ENCODE measurements at places on chromosomes 5 and 9.

DNA sequence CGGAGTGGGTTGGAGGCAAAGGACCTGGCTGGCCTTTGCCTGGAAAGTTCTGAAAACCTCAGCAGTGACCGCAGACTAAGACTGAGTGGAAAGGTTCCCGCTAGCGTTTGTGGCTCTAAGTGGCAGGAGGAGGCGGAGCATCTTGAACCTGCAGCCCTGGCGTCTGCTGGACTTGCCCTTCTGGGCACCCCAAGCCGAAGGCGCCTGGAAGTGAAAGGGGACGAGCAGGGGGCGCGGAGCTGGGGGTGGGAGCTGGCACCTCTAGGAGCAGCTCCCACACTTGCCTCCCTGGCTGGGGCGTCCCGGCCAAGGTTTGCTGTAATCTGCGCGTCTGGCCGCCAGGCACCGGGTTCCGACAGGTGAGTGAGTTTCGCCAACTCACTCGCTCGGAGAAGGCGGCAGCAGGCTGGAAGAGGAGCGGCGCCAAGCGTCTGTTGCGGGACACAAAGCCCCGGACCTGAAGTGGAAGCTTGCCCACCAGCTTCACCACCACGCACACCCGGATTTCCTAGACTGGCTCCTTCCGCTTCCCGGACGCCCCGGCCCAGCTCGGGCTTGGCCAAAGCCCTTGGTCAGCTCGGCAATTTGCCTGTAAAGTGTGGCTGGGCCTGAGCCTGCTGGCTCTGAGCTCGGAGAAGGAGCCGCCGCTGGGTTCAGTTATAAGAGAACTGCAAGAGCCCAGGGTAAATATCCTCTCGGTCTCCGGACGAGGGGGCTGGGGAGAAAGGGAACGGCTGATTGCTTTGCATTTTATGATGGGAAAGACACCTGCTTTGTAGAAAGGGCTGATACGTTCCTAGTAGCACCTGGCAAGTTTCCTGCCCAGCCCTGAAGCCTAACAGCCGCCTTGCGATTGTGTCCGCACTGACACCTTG lies at the start of gene GNA14:
Gene GNA14 (minus strand): TSS at position 89 of the 875 bp plus-strand sequence. CDS start 529 bp downstream, outside the sequence.
- no peak for DNase-seq

DNA sequence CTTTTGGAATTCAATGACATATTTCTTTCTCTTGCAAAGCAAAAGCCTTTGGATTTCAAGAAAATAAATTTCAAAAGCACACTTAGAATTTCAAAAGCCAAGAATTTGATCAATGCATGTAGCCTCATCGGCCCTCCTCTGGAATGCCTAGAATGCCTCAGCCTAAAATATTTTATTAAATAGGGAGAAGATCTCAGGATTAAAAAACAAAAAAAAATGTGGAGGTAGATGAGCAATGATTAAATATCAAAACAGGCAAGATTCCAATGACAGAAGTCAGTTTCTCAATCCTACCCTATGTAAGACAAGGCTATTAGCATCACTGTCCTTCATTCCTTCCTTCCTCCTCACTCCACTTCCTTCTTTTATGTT lies 169.0 kb downstream of the CDH6 start:
- no peak for DNase-seq

GRCh38 chr9:93320591-93321219 lies 130.8 kb upstream of the FAM120A start:
- DNase-seq, result no peak

GRCh38 chr9:125493384-125493783 lies 213.6 kb downstream of the MAPKAP1 start:
- no peak for DNase-seq

DNA sequence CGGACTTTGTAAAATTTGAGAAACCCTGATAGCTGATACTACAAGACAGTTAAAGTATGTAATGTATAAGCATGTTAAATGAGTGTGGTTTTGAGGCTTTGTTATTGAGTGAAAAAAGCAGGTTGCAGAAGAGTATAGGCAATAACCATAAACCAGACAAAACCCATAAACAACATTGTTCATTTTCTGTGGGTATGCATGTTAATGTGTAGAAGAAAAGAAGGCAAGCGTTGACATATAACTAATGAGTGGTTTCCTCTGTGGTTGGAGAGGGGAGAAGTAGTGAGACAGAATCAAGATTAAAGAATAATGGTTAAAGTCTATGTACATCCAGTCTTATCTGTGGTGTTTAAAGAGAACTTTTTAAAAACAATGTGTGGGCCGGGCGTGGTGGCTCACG lies 26.2 kb downstream of the RAD23B start:
- no peak for DNase-seq

DNA sequence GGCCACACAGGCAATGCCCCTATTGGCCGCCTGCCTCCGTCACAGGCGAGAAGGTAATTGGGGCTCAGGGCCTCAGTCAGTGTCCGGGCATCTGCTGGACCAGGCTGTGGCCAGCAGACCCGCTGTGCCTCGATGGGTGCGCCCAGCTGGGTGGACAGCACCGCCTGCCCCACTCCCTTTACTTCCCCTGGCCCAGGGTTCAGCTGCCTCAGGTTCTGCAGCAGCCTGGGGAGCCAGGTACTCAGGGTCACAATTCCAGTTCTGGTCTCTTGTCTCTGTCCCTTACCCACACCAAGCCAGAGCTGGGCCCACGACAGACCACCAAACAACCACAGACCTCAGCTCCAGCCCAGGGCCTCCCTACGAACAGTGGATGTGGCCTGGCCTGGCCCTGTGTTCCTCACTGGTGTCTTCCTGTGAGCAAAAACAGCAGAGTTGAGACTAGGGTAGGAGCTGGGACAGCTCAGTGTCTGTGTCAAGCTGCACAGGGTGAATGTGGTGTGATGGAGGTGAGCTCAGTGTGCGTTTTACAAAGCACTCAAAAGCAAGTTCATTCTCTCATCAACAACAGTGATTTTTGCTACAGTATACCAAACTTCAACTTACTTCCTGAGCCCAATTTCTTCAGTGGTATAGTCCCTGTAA lies 33.4 kb upstream of the SUSD3 start:
- DNase-seq, result no peak

GRCh38 chr5:23026252-23027170 lies 173.4 kb upstream of the CDH12 start:
- DNase-seq, result no peak

DNA sequence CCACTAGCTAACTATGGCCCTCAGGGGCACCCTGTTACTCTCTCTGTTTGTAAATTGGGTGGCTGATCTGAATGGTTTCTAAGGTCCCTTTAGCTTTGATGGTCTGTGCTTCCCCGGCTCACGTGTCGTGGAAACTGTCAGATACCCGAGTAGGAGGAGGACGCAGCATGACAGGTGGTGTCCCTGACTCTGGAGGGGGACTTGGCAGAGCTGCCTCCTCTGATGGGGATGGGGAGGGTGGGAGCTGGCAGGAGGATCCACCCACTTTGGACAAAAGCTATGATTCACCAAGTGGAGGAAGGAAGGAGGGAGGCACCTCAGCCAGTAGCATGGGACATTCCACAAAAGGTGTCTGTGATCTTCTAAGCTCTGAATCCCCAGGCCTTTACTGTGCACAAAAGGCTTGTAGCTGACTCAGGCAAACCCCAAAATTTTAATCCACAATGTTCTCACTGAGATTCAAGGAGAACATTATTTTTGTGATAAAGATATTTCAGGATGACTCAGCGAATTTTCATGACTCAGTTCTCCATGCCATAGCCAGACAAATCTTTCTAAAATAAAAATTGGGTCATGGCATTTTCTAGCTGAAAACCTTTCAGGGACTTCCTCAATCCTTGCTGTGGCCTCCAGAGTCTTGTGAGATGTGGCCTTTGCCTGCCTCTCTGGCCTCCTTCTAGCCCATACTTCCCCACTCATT lies 131.0 kb upstream of the BRINP1 start:
- DNase-seq, result no peak

- DNase-seq, result no peak
Observed at GRCh38 chr9:14071484-14071883, 242.5 kb downstream of the NFIB start.

GRCh38 chr5:172699423-172699822 lies 58.4 kb downstream of the NEURL1B start:
- no peak for DNase-seq

DNA sequence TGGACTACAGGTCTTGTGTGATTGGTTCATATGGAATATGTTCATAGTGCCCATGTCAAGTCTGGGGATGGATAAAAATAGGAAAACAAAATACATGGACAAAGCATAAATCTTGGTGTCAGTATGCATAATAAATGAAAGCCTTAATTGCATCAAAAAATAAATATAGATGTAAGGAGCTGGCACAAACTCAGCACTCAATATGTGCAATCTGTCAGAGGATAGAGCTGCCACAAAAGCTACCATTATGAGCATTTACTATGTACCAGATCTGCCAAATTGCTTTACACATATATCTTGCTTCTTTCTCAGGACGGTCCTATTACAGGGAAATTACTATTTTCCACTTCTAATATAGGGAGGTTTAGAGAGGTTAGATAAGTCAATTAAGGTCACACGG lies 18.2 kb upstream of the TMED7 start:
- DNase-seq, result no peak

- DNase-seq, result no peak
Observed at GRCh38 chr5:57313716-57314115, 139.9 kb downstream of the GPBP1 start.

DNA sequence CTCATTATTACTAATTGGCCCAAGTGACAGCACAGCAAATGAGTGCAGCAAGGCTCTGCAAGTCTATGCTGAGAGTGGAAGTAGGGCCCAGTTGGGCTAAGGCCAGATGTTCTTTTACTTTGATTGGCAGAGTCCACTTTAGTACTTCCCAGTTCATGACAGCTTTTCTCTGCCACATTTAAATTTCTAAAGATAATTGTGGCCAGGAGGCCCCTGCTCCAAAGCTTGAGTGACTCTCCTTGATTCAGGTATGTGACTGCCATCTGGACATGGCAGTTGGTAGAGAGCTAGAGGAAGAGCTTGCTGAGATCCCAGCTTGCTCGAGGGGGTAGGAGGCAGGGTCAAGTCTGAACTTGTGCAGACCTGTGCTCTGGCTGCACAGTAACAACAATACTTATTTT lies 154.1 kb downstream of the CARTPT start:
- no peak for DNase-seq

- no peak for DNase-seq
Observed at GRCh38 chr9:125749951-125750626, 2.9 kb downstream of the PBX3 start.

GRCh38 chr9:134863306-134863902 lies 17.2 kb upstream of the FCN2 start:
- DNase-seq, result no peak

DNA sequence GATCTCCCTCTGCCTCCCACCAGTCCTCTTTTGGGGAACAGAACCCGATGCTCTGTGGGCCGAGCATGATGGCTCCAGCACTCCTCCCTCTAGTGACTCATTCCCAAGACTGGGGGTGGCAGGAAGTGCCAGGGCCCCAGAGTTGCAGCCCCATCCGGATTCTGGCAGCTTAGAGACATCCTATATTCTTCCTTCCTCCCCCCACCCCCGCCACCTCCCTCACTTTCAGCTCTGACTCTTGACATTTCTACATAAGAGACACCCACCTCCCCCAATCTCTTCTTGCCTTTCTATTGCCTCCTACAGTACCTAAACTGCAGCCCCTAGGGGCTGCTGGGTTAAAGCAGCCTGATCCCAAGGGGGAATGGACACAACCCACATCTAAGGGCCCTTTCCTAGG lies 47.1 kb upstream of the MATR3 start:
- peak; percentile 3 for DNase-seq

DNA sequence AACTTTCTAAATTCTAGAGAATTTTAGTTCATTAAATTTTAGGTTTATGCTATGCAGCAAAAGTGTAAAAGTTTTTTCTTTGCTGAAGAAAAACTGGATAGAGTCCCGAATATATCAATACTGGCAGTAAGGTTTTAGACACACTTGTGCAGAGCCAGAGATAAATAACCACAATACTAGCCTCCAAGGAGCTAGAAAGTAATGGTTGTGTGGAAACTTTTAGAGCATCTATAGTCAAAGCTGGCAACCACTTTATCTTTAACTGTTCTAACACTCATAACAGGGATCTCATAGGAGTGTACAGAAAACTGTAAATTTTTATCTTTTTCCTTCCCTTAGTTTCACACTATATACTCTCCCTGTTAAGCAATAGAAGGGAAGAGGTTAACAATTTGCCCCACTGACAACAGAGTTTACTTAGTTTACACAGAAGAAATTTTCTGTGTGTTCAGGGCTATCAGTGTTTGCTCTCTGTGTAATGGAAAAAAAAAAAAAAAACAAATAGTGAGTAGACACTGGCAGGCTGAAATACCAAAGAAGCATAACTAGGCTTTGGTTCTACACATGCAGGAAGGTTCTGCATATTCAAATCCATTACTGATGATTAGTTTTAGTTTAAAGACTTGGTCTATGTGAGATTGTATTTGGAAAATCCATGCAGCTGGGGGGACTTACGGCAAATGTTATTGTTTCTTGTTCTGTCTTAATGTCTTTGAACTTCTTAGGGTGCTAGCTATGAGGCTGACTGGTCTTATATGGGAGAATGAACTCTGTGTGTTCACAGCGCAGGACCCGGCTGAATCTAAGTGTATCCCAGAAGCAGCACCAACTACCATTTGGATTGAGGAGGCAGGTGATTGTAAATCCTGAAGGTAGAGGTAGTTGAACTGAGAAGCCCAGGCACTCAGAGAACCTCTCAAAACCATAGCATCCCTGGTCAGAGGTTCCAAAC lies 187.6 kb downstream of the PCSK1 start:
- no peak for DNase-seq

DNA sequence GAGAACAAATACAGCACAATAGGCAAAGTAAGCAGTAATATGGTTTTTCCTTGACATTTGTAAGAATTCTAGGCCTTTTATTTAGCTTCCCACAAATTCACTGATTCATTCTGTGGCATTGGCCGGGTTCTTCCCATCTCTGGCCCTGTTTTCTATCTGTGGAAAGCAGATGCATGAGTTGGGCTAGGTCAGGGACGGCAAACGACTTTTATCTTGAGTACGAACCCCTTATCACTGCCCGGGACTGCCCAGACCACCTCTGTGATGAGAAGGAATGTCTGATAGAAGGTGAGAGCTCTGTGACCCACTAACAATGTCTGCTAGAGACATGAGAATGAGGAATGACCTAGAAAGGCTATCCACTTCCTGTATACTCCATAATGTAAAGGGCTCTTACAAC lies 35.4 kb upstream of the ADAM19 start:
- DNase-seq, result no peak

- no peak for DNase-seq
Observed at GRCh38 chr5:68479524-68479923, 264.0 kb downstream of the PIK3R1 start.

- no peak for DNase-seq
Observed at GRCh38 chr9:96661711-96662110, 6.6 kb upstream of the PRXL2C start.

DNA sequence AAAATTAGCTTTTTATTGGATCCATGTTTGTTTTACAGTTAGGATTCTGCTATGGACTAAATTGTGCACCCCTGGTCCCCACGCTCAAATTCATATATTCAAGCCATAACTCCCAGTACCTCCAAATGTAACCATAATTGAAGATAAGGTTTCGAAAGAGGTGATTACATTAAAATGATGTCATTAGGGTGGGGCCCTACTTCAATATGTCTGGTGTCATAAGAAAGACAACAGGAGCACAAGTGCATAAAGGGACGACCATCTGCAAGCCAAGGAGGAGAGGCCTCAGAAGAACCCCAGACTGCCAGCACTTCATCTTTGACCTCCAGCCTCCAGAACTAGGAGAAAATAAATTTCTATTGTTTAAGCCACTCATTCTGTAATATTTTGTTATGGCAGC lies 7.4 kb upstream of the HNRNPA0 start:
- no peak for DNase-seq

- DNase-seq, result no peak
Observed at GRCh38 chr5:110612794-110613247, 113.7 kb downstream of the TMEM232 start.

All from activated effector memory CD4-positive, alpha-beta T cell treated with Interleukin-2 at 50 U/mL for 16 hours (primary cell).